ENCODE measurements at places on chromosomes 12 and 14.

DNA sequence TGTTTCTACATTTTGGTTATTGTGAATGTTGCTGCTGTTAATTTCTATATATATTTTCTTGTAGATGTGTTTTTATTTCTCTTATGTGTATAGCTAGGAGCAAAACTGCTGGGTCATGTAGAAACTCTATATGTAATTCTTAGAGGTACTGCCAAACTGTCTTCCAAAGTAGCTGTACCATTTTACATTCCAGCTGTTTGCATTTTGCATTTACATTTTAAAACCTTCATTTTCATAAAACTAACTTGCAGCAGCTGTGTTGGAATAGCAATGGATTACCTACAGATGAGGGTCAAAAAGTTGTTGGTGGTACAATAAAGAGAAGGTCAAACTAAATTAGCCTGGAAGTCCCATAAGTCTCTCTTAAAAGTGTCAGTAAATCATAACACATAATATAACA lies 1109.7 kb downstream of the FLRT2 start:
- no peak for DNase-seq

GRCh38 chr14:60573943-60574495 lies 65.1 kb downstream of the SIX6 start:
- no peak for DNase-seq

GRCh38 chr12:91274916-91275315 lies 92.3 kb upstream of the DCN start:
- DNase-seq = no peak

DNA sequence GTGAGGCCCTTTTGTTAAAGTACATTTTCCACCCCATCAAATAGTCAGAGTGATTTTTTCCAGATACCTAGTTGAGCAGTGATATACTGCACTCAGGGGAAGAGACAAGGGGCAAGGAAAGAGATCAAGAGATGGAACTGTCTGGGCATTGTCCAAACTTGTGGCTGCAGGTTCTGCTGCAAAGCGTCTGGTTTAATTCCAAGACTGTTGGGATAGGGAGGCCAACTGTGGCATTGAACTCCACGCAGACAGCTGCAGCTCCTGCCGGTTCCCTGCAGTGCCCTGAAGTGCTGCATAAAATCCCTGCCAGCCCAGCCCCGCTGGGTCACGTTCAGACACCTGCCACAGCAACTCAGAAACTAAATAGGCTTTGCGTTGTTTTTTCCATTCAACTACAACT lies 30.5 kb downstream of the RPH3A start:
- no peak for DNase-seq

- no peak for DNase-seq
These were observed 168.9 kb downstream of the VRK1 start for GRCh38 chr14:96965885-96966595.

DNA sequence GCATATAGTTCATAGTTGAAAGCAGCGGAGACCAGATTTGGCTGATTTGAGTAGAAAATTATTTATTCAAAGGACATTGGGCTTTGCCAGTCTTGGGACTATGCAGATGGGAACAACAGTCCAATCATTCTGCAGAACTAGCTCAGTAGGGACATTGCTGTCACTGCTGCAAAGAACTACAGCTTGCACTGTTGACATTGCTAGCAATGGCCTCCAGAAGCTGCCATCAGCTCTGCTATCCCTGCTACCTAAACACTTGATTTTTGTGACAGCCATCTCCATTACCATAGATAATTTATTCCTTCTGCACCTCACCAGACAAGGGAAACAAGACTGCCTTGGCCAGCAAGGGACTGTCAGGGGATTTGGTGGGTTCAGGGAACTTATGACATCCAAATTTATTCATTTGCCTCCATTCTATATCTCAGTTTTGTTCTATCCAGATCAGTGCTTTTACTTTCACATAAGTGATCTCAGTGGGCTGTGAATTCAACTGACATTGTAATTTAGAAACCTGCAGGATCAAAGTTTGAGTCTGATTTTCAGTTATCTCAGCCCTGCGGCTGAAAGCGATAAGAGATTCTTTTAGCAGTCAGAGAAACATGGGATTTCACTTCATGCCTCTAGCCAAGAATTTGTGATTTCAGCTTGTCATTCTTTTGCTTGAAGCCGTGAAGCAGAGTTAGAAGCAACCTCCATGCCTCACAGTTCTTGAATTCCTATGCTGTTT lies 136.7 kb upstream of the FBXO33 start:
- DNase-seq = no peak

GRCh38 chr12:121975021-121975420 lies 46.7 kb upstream of the BCL7A start:
- DNase-seq = no peak

GRCh38 chr14:104576970-104577332 lies 2.6 kb upstream of the C14orf180 start:
- no peak for DNase-seq

- no peak for DNase-seq
These were observed 91.9 kb upstream of the RESF1 start for GRCh38 chr12:31867292-31867691.

DNA sequence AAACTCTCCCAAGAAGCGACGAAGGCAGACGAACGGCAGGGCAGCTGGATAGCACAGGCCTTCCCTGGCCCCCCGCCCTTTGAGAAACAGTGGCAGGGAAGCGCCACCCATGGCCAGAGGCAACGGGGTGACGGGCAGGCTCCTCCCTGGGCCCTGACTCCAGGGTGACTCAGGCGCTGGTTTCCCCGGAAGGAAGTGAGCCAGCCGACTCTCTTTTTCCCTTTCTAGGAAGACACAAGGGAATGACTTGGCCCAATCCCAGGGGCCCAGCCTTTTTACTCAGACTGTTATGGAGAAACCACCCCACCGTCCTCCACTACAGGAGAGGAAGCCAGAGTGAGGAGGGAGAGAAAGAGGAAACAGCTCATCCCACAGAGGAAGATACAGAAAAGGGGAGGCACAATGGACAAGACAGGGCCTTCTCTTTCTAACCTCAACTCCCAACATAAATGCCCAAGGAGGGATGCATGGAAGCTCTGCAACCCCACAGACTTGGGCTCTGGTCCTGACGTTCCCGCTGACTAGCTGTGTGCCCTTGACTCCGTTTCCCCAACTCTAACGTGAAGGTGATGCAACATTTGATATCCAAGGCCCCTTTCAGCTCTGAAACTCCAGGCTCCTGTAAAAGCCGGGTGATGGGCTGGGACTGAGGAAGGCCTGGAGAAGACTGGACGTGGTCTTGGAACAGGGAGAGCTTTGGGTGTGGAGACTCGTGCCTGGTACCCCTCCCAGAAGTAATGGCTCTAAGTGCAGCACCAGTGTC lies 27.9 kb downstream of the ACTN1 start:
- DNase-seq = no peak

- no peak for DNase-seq
These were observed 12.0 kb downstream of the NGDN start for GRCh38 chr14:23481362-23481970.

GRCh38 chr12:122659579-122659978 lies 43.6 kb downstream of the HCAR2 start:
- no peak for DNase-seq

DNA sequence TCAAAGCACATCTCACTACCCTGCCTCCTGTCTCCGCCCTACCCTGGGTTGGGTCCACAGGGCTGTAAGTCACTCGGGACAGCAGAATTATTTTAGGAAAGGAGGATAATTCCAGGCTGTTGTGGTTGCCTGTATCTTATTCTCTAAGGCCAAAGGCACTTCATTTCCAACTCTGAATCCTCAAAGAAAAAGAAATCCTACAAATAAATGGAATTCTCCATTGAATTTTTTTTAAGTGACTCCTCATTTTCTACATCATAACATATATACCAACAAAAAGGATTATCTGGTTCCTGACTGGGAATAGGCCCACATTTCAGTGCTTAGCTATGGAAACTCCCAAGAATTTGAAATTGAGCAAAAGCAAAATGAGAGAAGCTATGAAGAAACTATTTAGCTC lies 186.4 kb downstream of the ITPR2 start:
- no peak for DNase-seq

GRCh38 chr12:115312901-115313300 lies 628.9 kb upstream of the TBX3 start:
- no peak for DNase-seq

DNA sequence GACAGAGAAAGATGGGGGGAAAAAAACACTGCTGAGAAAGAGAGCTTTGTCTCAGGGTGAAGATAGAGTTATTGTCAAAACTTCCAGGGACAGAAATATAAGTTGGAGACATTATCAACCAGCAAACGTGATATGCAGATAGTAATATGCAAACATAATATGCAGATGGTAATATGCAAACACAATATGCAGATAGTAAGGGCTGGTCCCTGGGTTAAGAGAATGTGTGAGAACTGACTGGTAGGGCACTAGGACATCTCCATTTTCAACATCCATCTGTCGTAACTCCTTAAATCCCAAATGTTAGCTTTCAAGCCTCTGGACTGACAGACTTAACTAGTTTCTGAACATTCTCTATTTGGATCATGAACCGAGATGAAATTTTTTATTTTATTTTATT lies 32.2 kb downstream of the SNRPF start:
- no peak for DNase-seq

- no peak for DNase-seq
These were observed 227.7 kb downstream of the FSCB start for GRCh38 chr14:44279357-44279756.

DNA sequence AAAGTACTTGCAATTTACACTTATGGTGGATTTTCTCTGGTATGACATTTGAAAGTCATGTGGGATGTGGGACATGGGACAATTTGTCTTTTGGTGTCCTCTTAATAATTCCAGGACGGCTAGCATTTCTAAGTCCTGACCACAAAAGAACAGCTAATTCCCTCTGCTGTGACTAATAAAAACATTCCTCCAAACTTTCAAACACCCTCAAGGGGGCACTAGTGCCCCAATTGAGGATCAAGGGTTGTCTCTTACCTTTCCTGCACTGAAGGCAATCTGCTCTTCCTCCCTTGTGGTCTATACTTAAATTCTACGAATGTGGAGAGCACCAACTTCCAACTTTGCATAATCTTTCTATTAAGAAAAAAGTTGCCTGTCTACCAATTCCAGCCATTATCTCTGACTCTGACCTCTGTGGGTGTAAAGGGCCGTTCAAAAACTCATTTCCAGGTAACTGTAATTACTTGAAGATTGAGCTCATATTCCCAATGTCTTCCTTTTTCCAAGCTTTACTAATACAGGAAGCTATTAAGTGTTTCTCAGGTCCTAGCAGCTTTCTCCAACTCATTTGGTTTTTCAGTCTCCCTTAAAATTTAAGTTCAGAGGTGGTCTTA lies 210.2 kb downstream of the PTPRO start:
- DNase-seq = no peak

DNA sequence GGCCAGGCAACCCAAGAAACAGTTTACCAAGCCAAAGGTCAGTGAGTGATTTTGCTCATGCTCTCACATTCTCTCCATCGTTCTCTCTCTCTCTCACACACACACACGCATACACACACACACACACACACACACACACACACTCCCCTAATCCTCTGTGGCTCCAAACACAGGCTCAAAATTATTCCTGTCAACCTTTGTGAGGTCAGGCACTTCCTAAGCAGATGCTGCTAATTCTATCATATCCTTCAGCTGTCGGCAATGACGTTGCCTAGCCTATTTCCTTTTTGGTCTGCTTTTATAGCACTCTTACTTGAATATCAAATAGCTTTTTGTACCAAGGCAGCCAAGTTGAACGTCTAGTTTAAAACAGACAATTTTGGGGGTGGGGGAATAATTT lies 98.9 kb upstream of the EGLN3 start:
- no peak for DNase-seq

DNA sequence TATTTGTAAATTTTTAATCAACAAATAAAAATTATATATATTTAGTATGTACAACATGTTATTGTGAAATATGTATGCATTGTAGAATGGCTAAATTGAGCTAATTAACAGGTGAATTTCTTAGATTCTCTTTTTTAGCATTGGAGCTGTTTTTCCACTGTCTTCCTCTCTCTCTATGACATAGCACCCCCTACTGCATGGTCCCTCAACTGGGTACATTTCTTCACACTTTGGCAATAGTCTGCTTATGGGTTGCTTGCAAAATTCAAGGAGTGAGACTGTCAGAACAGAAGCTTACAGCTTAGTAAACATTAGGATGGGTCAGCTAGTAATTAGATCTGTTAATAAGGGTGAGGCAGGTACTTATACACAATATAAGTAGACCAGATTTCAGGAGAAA lies 658.5 kb upstream of the MGAT4C start:
- no peak for DNase-seq

- DNase-seq = no peak
These were observed 96.1 kb upstream of the GRIP1 start for GRCh38 chr12:66774929-66775328.

DNA sequence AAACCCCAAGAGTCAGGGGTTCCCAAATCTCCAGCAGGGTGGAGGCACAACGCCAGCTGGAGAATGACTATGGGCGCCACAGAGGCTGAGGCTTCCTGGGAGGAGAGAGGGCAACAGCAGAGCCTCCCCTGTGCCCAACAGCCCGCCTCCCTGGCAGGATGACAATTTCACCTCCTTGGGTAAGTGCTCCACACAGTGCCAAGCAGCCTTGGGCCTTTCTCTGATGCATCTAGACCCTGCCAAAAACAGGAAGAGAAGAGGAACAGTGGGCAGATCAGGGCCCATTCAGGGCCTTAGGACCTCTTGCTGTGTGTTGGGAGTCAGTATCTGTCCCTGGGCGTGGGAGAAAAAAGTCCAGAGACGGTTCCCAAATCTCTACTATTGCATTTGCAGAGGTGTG lies 5.0 kb upstream of the OR10P1 start:
- no peak for DNase-seq

- no peak for DNase-seq
These were observed 28.6 kb upstream of the DICER1 start for GRCh38 chr14:95185767-95186392.

DNA sequence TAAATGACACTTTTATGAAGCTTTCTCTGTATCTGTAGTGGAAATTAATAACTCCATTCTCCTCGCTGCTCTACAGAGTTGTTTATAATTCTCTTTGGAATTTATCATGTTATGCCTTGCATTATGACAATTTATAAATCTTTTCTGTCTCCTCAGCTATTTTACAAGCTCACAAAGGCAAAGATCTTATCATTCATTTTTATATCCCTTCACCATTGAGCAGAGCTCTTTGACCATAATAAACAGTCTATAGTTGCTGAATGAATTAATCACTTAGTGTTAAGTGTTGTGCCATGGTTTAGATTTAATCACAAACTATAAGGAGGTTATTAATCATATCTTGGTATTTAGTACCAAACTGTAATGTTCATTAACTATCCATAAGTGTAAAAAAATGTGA lies 126.4 kb downstream of the NAV3 start:
- DNase-seq = no peak

Data from activated naive CD8-positive, alpha-beta T cell treated with anti-CD3 and anti-CD28 coated beads, Interleukin-2, amount 50 U/mL, for 16 hours (primary cell).